ENCODE measurements at places on chromosomes 12 and 14.

- DNase-seq, result no peak
Observed at GRCh38 chr12:52236386-52237050, 3.5 kb downstream of the KRT7 start.

GRCh38 chr12:124345795-124346194 is 50.9 kb downstream of the RFLNA start:
- no peak for DNase-seq

GRCh38 chr12:27964123-27964522 is 8.4 kb downstream of the PTHLH start:
- no peak for DNase-seq

DNA sequence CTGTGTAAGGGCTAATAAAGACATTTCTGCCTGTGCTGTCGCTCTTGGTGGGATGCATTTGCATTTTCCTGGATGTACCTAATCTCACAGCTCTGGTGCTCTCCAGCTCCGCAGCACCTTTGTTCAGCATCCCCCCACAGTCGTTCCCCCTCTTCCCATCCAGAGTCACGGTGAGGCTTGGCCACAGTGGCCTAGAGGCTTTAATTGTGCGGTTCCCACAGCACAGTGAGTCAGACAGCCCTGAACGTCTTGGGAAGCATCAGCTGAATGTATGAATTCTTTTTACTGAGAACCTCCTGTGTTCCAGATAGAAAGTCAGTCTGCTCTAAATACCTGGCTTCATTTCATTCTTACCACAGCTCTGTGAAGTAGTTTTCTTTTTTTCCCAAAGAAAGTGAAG is 28.7 kb downstream of the MLXIP start:
- DNase-seq, result no peak

DNA sequence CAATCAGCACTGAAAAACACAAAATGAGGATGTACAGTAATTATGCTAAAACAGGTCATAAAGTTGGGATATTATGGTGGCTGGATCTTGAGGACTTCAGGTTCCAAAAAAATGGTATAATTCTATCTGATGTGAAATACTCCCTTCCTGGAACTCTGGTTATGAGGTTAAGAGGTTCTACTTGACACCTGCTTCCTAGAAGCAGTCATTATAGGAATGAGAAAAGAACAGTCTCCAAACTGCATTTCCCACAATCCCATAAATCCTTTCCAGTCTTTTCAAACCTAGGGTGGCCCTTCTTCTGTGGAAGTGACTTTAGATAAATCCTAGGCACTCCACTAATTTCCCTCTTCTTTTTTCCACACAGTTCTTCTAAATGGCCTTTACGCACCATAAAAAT is 63.7 kb upstream of the OR10AD1 start:
- DNase-seq, result no peak

DNA sequence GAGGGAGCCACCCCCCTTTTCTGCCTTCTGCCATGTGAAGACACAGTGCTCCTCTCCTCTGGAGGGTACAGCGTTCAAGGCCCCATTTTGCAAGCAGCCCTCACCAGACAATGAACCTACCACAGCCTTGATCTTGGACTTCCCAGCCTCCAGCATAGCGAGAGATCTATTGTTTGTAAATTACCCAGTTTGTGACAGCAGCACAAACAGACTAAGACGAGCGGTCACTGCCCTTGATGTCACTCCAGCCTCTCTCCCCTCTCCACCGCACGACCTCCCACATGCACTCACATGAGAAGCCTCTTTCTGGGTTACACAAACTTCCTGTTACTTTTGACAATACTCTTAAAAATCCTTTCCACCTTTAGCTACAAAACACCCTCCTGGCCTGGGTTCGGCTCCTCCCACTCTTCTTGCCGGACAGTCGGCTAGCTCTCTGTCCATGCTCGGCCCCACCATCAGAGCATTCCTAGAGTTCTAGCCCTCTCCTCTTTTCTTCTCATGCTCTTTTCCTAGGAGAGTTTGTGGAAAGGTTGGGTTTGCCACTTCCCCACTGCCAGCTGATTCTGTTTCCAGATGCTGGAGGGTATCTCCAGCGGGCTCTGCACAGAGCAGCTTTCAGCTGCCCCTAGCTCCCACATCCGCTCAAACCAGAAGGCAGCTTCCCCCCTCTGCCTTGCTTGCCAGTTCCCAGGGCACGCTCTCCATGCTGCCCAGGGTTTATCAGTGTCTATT is 124.3 kb downstream of the FOXN3 start:
- DNase-seq, result no peak

DNA sequence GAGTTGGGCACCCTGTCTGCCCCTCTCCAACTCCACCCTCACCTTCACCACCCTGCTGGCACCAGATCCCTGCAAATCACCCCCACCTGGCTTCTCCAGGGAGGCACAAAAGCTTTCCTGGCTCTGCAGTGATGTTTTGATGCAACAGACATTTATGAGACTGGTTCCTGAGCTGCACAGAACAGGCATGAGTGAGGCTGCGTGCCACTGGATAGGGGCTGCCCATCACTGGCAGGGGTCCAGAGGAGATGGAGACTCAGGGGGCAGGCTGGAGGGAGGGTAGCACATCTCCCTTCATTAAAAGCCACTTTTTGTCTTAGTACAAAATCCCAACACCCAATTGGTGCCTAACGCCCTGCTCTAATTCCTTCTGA is 17.3 kb upstream of the ZDHHC22 start:
- no peak for DNase-seq

DNA sequence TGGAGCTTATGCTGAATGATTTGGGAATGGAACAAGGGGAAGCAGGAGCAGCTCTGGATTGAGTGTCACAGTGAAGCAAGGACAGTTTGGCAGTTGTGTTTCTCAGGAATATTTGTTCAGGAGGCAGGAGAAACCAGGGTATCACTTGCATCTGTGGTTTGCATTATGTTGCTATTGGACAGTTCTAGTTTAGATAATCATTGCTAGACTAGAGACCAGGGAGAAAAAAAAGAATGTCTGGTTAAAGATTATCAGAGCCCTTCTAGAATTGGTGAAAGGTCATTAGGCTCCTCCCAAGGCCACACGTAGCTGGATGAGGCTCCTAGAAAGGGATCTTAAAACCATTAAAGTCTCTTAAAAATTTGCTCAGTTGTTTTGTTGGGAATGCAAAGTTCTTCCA is 17.0 kb upstream of the SRSF5 start:
- DNase-seq, result no peak

DNA sequence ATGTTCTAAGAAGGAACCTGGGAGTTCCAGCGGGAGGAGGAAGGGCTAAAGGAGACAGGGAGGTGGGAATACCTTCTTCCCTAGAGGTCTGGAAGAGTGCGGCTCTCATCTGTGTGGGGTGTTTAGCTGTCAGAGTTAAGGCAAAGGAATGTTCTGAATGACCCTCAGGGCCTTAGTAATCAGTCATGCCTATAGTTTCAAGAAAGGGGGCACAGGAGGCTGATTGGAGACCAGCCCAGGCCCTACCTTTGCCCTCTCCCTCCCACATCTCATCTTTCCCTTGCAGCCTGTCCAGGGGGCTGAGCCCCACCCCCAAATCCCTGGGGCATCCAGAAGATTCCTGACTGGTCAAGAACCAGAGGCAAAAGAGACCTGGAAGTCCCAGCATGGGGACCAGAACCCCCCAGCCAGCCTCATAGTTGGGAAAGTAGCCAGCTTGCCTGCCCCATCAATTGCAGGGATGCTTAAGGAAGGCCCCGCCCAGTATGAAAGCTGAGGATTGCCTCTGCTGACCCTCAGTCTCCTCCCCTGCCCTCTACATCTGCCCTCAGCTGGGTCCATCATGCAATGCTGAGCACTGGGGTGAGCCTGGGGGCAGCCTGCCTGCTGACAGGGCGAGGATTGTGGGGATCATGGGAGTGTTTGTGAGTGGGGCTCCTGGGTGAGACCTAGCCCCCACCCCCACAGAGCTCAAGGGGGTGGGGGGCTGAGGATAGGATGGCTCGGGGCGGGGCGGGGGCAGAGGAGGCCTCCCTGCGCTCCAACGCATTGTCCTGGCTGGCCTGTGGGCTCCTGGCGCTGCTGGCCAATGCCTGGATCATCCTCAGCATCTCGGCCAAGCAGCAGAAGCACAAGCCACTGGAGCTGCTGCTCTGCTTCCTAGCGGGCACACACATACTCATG is 1.8 kb downstream of the GPR162 start:
- DNase-seq, result no peak

- no peak for DNase-seq
Observed at GRCh38 chr12:52787324-52788191, 8.4 kb downstream of the KRT3 start.

- no peak for DNase-seq
Observed at GRCh38 chr12:46946137-46946536, 120.3 kb upstream of the SLC38A4 start.

GRCh38 chr12:127589541-127589940 is 677.4 kb upstream of the TMEM132C start:
- DNase-seq, result no peak

DNA sequence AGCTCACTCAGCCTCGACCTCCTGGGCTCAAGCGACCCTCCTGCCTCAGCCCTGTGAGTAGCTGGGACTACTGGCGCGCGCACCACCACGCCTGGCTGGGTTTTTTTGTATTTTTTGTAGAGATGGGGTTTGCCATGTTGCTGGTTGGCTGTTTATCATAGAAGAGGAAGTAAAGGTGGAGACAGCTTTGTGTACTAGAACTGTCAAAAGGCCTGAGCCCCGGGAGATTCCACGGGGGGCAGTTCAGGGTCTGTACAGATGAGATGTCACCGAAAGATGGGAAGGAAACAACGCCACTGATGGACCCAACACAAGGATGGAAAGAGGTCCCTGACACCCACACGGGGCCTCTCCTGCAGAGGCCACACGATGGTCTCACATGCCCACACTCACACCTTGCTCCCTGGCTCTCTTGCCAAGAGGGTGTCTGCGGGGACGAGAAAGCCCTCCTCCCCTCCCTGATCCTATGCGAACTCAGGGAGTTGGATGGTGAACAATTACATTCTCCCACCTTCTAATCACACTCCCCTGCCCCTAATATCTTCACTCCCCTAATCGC is 66.6 kb downstream of the KDM2B start:
- DNase-seq, result no peak

DNA sequence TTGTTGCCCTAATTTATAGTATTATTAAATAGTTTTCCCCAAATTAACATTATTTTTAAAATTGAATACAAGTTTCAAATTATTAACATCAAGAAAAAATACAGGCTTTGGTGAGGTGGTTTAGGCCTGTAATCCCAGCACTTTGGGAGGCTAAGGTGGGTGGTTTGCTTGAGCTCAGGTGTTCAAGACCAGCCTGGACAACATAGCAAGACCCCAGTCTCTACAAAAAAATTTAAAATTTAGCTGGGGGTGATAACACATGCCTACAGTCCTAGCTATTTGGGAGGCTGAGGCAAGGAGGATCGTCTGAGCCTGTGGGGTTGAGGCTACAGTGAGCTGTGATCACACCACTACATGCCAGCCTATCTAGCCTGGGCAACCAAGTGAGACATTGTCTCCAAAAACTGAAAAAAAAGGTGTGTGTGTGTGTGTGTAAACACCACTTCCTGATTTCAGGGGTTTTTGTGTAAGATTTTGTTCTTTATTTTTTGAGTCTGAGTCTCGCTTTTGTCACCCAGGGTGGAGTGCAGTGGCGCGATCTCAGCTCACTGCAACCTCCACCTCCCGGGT is 3.9 kb upstream of the DNAL1 start:
- no peak for DNase-seq

GRCh38 chr14:81691931-81692330 is 158.3 kb upstream of the SEL1L start:
- no peak for DNase-seq

DNA sequence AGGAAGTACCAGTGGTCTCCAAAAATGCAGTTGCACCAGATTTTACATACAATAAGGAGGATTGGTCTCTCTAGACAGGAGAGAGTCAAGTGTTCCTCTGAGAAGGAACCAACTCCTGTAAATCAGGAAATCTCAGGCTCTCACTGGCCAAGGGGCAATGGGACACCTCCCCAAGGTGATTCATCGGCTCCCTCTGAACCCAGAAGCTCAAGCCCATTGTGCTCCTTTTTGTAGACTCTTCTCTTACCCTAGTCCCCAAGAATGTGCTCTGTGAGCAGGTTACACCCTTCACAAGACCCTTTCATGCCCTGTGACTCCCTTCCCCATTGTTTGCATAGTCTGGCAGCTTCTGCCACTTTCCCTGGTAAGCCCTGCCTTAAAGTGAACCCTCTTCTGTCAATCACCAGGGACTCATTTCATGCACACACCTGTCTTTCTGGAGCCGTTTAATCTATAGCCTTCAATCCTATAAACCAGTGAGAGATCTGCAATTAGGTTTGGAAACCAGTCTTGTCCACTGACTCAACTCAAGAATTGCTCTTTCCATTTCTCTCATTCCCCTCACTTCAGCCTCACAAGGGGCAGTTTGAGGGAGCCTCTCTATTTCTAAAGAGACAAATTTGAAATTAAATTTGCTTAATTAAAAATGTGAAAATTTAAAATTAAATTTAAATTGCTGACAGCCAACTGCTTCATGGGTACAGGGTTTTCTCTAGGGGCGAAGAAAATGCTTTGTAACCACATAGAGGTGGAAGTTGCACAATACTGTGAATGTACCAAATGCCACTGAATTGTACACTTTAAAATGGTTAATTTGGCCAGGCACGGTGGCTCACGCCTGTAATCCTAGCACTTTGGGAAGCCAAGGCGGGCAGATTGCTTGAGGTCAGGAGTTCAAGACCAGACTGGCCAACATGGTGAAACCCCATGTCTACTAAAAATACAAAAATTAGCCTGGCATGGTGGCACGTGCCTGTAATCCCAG is 38.3 kb upstream of the LTA4H start:
- DNase-seq, result no peak

GRCh38 chr12:116053479-116054200 is 223.9 kb downstream of the MED13L start:
- DNase-seq, result no peak

DNA sequence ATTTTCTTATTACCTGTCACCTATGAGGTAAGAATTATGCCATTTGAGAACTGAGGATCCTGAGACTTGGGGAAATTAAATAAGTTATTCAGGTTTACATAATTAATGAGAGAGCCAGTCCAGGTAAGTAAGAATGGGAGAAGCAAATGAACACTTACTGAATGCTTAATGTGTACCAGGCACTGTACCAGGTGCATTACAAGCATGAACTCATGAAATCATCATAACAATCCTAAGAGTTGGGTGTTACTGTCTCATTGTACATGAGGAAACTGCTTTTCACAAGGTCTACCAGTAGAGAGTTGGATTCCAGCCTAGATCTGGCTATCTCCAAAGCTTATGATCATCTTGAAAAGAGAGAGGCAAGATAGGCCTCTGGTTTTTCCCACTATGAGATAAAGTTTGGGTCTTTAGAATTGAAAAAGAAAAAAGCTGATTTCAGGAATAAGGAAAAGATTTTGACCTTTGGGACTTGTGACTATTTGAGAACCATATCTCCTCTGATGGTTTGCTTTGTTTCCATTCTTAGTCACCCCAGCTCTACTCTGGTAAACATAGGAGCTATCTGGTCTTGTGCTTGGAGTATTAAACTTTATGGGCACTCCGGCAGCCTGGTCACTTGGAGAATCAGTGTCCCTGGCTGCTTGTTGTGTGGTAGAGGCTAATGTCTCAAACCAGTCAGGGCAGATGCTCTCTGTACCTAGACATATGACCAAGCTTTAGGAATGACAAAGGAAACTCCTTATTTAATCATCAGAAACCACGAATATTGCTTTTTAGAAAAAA is 48.0 kb downstream of the PTHLH start:
- no peak for DNase-seq

- DNase-seq, result no peak
Observed at GRCh38 chr12:14188744-14189143, 176.7 kb upstream of the ATF7IP start.

GRCh38 chr12:53756300-53757100 is 4.7 kb upstream of the CISTR start:
- DNase-seq, result no peak

GRCh38 chr14:35758523-35759129 is 50.5 kb downstream of the RALGAPA1 start:
- DNase-seq, result no peak
